ENCODE measurements at places on chromosomes 3 and 15.

- DNase-seq: no peak
Observed at GRCh38 chr3:133161656-133162055, 123.5 kb downstream of the TMEM108 start.

GRCh38 chr3:43120937-43121336, 15.1 kb upstream of the POMGNT2 start:
- no peak for DNase-seq

DNA sequence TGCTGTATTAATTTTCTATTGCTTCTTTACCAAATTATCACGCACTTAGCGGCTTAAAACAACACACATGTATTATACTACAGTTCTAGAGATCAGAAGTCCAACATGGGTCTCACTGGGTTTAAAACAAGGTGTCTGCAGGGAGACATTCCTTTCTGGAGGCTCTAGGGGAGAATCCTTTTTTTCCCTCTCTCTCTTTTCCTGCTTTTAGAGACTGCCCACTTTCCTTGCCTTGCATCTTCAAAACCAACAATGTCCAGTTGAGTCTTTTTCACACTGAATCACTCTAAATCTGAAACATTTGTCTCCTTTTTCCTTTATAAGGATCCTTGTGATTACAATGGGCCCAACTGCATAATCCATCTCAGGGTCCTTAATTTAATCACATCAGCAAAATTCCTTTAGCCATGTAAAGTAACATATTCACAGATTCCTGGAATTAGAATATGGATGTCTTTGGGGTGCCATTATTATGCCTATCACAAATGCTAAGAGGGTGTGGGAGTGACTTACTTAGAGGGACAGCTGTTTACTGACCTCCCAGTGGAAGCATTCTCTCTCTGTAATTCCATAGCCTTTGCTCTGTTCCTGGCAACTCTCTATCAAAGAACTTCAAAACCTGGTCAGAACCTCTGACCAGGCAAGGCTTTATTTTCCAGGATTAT, 21.8 kb downstream of the CD200 start:
- no peak for DNase-seq

DNA sequence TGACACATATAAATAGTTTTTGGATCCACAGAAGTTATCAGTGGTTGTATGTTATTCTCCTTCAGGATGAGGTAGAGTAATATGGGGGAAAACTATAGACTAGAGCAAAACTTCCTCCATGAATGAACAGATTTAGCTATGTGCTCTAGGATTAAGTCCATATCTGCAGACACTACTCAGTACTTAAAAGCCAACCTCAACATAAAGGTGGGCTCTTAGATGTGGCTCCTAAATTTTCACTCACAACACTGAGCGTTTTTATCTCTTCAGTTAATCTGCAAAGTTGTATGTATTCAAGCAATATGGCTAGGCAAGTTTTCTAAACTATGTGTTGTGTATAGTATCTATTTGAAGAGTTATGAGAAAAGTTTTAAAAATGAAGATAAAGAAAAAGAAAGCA, 147.0 kb upstream of the SLITRK3 start:
- no peak for DNase-seq

DNA sequence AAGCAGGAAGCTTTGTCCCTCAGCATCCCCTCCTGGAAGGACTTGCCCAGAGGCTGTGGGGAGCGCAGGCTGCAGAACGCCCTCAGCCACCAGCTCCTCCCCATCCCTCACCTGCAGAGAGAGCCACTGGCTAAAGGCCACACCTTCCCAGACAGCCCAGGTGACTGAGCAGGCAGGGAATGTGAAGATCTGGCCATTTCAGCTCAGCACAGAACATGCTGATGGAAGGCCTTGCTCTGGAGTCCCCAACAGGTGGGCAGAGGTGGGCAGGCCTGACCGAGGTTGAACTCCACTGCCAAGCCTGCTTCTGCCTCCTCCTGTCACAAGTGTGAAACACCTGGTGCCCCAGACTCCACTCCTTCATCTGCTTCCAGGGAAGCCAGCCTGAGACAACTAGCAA, 50.7 kb upstream of the SEC61A1 start:
- DNase-seq: no peak

DNA sequence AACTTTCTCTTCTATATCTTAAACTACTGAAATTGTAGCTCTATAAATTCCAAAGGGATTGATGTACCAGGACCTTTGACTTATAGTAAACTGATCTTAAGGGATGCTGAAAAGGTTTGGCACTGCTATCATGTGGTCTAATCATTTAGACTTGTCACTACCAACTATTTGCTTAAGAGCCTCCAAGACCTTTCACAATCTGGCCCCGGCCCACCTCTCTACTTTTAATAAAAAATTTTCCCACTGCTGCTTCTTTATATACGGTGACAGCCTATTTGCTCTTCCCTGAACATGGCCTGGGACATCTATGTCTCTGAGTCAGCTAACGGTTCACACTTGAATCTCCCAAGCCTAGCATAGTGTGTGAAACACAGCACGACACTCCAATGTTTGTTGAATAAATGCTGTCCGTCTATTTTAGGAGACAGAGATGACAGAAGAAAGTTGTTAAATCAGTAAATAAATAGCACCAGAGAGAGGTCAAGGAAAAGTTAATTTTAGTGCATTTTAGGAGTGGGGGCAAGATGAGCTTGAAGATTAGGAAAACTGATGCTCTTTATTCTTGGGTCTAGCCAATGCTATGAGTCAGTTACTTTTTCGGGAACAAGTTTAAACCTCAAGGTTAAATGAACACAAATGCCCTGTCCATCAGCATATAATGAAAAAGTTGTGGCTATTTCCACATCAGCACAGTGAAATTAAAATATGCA, 212.9 kb downstream of the TIGIT start:
- no peak for DNase-seq

DNA sequence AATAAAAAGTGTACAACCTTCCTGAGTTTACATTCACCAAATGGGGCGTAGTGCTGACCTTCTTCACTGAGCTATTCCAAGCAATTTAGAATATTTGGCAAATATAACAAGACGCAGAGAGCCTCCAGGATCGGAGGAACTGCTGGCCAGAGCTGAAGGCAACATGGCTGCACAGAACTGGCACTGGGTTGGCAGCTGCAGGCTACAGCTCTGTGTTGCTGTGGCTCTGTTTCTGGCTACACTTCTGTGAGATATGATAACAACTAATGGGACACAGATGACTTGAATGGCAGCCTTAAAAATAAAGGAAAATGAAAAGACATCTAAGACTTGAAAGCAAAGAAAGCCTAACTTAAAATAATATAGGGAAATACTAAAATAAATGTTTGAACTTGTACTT, 10.8 kb upstream of the SLC6A20 start:
- DNase-seq: no peak

DNA sequence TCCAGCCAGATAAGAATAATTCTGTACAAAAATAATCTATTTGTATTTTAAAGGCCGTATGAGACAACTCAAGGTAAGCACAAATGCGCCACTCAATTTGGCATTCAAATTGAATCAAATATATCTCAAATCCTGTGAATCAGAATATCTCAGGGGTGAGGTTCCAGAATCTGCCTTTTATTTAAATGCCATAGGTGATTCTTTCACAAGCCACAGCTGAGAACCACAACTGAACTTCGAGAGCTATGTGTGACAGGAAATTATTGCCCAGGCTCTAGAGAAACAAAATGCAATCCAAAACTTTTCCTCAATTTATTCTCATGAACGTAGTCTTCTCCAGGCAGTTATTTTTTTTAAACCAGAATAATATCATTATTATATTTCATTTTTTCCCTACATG, 11.9 kb downstream of the ATP8B4 start:
- DNase-seq: no peak

Measured in NCI-H526 (cell line).